Neural progenitor cell (in vitro differentiated cells): ENCODE measurements at places on chromosomes 6 and 20. TPM values are rescaled to one million over a fixed set of nuclear protein-coding genes. Genes with fewer than 3 reads are reported as not detected.

The IFNGR1 gene
- 22.7 and 34.0 TPM in 2 replicates for total RNA-seq

The SCP2D1 gene
- total RNA-seq = not detected in 2 replicates

DNA sequence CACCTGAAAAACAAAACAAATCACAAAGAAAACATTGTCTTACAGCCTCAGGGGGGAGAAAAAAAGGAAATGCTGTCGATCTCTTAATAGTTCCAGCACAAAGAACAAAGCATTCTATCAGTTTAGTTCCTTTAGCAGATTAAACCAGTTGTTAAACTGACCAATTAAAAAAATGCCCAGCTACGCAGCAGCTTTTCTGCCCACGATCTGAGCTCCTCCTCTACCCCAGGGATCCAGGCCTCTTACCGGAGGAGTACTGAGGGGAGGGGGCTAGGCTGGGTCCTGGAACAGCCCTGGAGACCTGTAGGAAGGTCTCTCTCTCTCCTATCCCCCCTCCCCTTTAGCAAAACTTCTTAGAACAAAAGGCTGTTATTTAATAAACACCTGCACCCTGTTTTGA, 13.4 kb downstream of the PTK7 start:
- H3K4me1 ChIP-seq = peaks cover 43% of the 10 kb centered on the region
- no peaks in the 10 kb centered on the region for H3K36me3 ChIP-seq
- peak; percentile 70 for DNase-seq
- H3K27me3 ChIP-seq = no peaks in the 10 kb centered on the region
- H3K4me3 ChIP-seq = peak overlapping the region; percentile 33

- H3K36me3 ChIP-seq = no peaks in the 10 kb centered on the region
- DNase-seq = no peak
- H3K27me3 ChIP-seq = no peaks in the 10 kb centered on the region
- H3K4me1 ChIP-seq = no peaks in the 10 kb centered on the region
- no peak overlapping the region for H3K4me3 ChIP-seq
- no peak overlapping the region for H3K27ac ChIP-seq
These were observed 101.9 kb downstream of the LRFN2 start for GRCh38 chr6:40485300-40485699.

- no peak overlapping the region for H3K27ac ChIP-seq
- no peaks in the 10 kb centered on the region for H3K36me3 ChIP-seq
These were observed 5.3 kb upstream of the OSBPL2 start for GRCh38 chr20:62232770-62233645.

DNA sequence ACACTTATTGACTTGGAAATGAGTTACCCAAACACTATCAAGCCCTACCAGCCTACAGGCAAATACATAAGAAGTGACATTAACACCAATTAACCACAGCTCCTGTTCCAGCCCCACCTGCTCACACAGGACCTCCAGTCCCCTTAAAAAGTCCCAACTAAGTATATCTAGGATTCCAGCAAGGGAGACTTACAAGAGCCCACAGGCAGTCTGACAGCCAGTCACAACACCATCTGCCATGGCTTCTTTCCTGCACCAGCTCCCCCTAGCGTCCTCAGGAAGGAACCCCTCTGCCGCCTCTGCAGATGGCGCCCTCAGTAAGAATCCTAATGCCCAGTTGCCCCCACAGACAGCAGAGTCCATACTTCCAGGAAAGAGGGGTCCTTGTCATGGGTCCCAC, 122.1 kb downstream of the HIVEP2 start:
- peak; percentile 69 for DNase-seq
- no peak overlapping the region for H3K27ac ChIP-seq
- H3K27me3 ChIP-seq = no peaks in the 10 kb centered on the region
- H3K36me3 ChIP-seq = no peaks in the 10 kb centered on the region
- H3K4me3 ChIP-seq = no peak overlapping the region

The SFT2D1 gene
- 38.1 and 48.9 TPM in 2 replicates for total RNA-seq

- H3K36me3 ChIP-seq = no peaks in the 10 kb centered on the region
- peaks cover 19% of the 10 kb centered on the region for H3K27me3 ChIP-seq
- H3K4me1 ChIP-seq = no peaks in the 10 kb centered on the region
These were observed 26.4 kb upstream of the MCM3 start for GRCh38 chr6:52310932-52311331.

DNA sequence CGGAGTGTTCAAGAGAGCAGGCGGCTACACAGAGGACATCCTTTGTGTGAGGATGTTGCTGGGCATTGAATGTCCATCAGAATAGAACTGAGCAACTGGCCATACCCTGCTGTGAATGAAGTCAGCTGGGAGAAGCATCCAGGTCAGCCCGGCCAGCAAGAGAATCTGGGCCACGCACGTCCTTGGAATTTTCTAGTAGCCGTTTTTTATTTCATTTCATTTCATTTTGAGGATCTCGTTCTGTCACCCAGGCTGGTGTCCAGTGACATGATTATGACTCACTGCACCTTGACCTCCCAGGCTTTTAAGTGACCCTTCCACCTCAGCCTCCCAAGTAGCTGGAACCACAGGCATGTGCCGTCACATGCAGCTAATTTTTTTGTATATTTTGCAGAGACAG, 97.9 kb downstream of the SSR1 start:
- no peak overlapping the region for H3K27ac ChIP-seq
- DNase-seq = no peak
- no peaks in the 10 kb centered on the region for H3K27me3 ChIP-seq
- H3K4me1 ChIP-seq = peaks cover 27% of the 10 kb centered on the region

DNA sequence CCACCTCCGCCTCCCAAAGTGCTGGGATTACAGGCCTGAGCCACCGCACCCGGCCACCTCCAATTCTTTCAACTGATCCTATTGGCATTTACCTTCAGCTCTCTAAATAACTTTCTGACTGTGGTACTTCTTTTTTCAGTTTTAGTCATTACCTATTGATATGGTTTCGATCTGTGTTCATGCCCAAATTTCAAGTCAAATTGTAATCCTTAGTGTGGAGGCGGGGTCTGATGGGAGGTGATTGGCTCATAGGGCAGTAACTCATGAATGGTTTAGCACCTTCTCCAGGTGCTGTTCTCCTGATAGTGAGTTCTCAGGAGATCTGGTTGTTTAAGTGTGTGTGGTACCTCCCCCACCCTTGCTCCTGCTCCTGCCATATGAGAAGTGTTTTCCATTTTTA, 140.9 kb downstream of the LPA start:
- H3K27ac ChIP-seq = no peak overlapping the region
- H3K27me3 ChIP-seq = peaks cover 6% of the 10 kb centered on the region
- no peaks in the 10 kb centered on the region for H3K4me1 ChIP-seq
- no peak overlapping the region for H3K4me3 ChIP-seq
- no peak for DNase-seq
- H3K36me3 ChIP-seq = no peaks in the 10 kb centered on the region

DNA sequence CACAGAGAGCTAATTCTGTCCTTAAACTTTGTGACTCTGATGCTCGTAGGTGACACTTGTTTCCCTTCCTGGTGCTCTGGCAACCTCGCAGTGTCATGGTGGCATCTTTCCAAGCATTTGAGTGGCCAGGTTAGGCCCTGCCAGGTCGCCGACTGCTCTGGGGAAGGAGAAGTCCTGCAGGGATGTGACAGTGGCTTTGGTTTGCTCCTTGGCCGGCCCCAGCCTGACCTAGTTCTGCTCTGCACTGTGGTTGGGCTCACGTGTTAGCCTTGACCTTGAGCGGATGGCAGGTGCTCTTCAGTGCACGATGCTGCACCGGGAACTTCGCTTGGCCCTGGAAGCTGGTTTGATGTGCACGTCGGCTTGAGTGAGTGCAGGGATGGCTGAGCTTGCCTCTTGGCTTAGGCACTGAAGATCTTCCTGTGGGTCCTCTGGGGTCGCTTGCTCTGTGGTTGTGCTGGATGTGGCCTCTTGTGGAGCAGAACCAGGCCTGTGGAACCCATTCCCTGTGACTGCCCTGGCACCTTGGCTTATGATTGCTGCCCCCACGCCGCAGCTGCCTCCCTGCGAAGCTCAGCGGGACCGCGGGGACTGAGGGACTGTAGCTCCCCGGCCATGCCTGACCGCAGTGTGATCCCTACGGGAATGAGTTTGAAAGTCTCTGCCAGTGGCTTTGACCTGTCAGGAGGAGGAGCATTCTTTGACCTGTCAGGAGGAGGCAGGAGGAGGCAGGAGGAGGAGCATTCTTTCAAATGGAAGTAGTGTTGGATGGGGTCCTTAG, 8.7 kb downstream of the OSBPL2 start:
- no peak for DNase-seq
- no peaks in the 10 kb centered on the region for H3K27me3 ChIP-seq
- no peak overlapping the region for H3K4me3 ChIP-seq
- H3K4me1 ChIP-seq = no peaks in the 10 kb centered on the region
- H3K36me3 ChIP-seq = no peaks in the 10 kb centered on the region
- no peak overlapping the region for H3K27ac ChIP-seq

- H3K27ac ChIP-seq = no peak overlapping the region
- peak; percentile 90 for DNase-seq
- no peaks in the 10 kb centered on the region for H3K36me3 ChIP-seq
- peak overlapping the region; percentile 88 for H3K4me3 ChIP-seq
These were observed 1.1 kb upstream of the JARID2 start for GRCh38 chr6:15244620-15245360.

The COL12A1 gene
- 0.87 and 1.3 TPM in 2 replicates for total RNA-seq

The GSTA5 gene
- not detected in 2 replicates for total RNA-seq

DNA sequence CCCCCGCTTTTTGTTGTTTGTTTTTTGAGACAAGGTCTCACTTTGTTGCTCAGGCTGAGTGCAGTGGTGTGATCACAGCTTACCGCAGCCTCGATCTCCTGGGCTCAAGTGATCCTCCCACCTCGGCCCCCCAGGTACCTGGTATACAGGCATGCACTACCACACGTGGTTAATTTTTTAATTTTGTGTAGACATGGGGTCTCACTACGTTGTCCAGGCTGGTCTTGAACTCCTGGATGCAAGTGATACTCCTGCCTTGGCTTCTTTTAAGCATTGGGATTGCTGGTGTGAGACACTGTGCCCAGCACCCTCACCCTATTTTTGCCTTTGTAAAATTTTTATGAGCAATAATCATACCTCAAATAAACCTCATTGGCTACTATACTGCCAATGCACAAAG, 5.5 kb downstream of the ENPP3 start:
- no peaks in the 10 kb centered on the region for H3K36me3 ChIP-seq
- H3K27me3 ChIP-seq = no peaks in the 10 kb centered on the region
- no peak overlapping the region for H3K4me3 ChIP-seq

The KHDC1 gene
- total RNA-seq = 7.0 and 13.2 TPM in 2 replicates
